ENCODE measurements at places on chromosomes 2 and 18.

GRCh38 chr2:101846973-101847372 lies 144.8 kb upstream of the IL1R2 start:
- DNase-seq: no peak

DNA sequence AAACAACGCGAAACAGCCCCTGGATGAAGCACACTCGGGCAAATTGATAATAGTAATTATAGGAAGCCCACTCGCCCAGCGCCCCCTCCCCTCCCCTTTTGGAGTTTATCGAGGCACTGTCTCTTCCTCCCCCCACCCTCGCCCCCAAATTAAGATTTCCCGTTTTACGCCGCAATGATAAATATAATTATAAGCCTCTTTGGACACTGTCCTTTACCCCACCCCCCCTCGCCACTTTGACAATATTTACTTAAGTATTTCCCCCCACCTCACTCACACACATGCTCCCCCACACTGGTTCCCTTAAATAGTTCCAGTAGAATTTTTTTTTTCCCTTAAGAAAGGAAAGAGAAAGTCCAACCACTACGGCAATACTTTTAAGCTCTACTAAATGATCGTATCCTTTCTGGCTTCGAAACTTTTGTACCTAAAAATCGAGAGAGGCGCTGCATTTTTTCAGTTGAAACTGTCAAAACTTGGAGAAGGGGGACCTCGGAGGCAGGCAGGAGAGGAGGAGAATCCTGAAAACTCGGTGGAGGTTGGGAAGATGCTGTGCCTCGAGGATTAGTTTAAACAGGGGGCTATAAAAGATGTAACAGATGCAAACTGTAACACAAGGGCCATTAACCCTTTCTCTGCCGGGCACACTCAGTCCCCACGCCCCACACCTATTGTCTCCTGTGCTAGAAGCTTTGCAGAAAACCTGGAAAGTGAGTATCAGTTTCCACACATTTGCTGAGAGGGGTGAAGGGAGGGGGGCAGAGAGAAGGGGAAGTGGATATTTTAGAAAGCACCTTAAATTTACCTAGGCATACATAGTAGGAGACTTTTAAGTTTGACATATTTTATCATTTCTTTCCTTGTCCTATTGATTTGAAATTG lies 1.8 kb downstream of the ZEB2 start:
- no peak for DNase-seq

DNA sequence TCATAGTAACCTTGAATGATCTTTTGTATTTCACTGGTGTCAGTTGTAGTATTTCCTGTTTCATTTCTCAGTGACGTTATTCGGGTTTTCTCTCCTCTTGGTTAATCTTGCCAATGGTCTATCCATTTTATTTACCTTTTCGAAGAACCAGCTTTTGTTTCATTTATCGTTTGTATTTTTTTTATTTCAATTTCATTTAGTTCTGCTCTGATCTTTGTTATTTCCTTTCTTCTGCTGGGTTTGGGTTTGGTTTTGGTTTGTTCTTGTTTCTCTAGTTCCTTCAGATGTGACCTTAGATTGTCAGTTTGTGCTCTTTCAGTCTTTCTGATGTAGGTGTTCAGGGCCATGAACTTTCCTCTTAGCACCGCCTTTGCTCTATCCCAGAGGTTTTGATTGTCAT lies 36.7 kb downstream of the SP140 start:
- DNase-seq: no peak

- peak; percentile 97 for DNase-seq
Measured at GRCh38 chr2:96538487-96539214, 2.1 kb downstream of the ARID5A start.

- no peak for DNase-seq
Measured at GRCh38 chr2:230330725-230331124, 3.7 kb downstream of the SP140L start.

DNA sequence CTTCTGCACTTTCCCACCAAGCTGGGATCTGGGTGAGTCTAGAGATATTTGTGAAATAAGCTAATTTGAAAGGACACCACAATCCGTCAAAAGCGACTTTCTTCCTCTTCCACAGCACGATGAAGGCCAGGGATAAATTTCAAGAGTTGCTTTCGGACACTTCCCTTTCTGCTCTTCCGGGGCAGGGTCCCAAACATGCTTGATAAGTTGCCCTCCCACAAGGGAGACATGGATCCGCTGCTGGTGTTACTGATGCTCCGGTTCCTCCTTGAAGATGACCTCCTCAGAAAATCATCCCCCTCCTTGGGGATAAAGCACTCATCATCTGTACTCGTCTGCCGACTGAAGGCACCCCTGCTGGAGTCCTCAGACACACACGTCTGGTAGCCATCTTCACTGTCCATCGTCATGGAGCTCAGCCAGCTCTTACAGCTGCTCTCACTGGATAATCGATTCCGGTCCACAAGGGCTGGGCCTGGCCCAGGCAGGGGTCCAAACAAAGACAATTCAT lies 28.2 kb downstream of the CYTIP start:
- peak; percentile 69 for DNase-seq

DNA sequence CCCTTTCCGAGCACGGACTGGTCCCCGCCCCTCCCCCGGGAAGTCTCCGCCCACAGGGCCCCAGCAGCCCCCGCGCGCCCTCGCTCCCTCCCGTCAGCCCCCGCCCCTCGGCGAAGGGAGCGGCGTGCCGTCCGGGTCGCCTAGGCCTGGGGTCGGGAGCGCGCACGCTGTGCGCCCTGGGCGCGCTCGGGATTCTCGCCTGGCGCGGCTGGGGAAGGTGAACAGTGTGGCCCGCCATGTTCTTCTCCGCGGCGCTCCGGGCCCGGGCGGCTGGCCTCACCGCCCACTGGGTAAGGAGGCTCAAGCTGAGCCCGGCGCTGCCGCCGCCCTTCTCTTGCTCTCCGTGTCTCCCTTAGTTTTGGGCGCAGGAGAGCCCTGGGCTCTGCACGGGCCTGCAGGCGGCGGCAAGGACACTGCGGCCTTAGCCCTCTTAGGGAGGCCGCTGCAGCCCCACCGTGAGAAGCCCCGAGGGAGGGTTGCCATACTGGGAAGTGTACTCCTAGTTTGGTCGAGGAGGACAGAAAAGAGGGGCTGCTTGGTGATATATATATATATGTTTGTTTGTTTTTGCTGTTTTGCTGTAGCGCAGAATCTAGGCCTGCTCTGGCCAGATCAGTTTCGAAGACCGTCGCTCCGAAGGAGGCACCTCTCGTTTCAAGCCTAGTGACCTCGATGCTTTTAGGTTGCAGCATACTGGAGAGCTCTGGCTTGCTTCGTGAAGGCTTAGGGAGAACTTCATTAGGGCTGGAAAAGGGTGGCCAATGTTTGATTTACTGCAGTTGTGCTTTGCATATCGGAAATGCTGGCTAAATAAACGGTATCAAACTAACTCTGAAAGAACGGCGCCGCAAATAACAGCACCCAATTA lies at the start of gene NDUFV2:
Gene NDUFV2, plus strand, starts transcription at position 192 of the 868 bp plus-strand sequence. Its CDS starts 45 bp downstream, at position 237.
- DNase-seq: peak; percentile 100

GRCh38 chr2:241505086-241505780 lies 3.2 kb downstream of the STK25 start:
- peak; percentile 71 for DNase-seq

GRCh38 chr2:55416786-55417568 lies 2.7 kb downstream of the CCDC88A start:
- DNase-seq: no peak

GRCh38 chr2:32743480-32744236 lies 115.8 kb downstream of the TTC27 start:
- no peak for DNase-seq

GRCh38 chr2:5227062-5227699 lies 465.0 kb upstream of the SOX11 start:
- DNase-seq: no peak

GRCh38 chr2:138531913-138532312 lies 30.3 kb downstream of the SPOPL start:
- DNase-seq: no peak
